Activated CD8-positive, alpha-beta memory T cell treated with anti-CD3 and anti-CD28 coated beads for 36 hours (primary cell): ENCODE measurements at places on chromosomes 6 and 20. TPM values are rescaled to one million over a fixed set of nuclear protein-coding genes. Genes with fewer than 3 reads are reported as not detected.

Gene CNR1
- total RNA-seq, result not detected

Gene DOK5
- 5.5 TPM for total RNA-seq

Gene CALHM6
- total RNA-seq, result 5.3 TPM

Gene CST4
- total RNA-seq, result not detected

Gene TJAP1
- 42.3 TPM for total RNA-seq

Gene PKIB
- total RNA-seq, result not detected

Gene ACAT2
- total RNA-seq, result 74.2 TPM

Gene CTSZ
- 31.2 TPM for total RNA-seq

Gene ZC3H12D
- total RNA-seq, result 85.1 TPM

Gene ADGRF5
- total RNA-seq, result not detected

Gene KCNK16
- not detected for total RNA-seq

Gene LY6G5C
- 3.1 TPM for total RNA-seq

Gene AKIRIN2
- 46.4 TPM for total RNA-seq

Gene RWDD1
- 52.4 TPM for total RNA-seq

Gene SLC35F1
- total RNA-seq, result not detected

Gene ANKRD66
- not detected for total RNA-seq

Gene PROKR2
- total RNA-seq, result not detected

Gene TMC2
- not detected for total RNA-seq

Gene BPIFB4
- total RNA-seq, result not detected

Gene PRKN
- not detected for total RNA-seq

Gene ZNF512B
- 11.3 TPM for total RNA-seq

Gene GABBR1
- total RNA-seq, result 11.3 TPM

Gene LIN28B
- not detected for total RNA-seq
